ENCODE measurements at places on chromosomes 7 and 10.

GRCh38 chr7:151539088-151539671 is 19.5 kb upstream of the RHEB start:
- no peak for DNase-seq

DNA sequence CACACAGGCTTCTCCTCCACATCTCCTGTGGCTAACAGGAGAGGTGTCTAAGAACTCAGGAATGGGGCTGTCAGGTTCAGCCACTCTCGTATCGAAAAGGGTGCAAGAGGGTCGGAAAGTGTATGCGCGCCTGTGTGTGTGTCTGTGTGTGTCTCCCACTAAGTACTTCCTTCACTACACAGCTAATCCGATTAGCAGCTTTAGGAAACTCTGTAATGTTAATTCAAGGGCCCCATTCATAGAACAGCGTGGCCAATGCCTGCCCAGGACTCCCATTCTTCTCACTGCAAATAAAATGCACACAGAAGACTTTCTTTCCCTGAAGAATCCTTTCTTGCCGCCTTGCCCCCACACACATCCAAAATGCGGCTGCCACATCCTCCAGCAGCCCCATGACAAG is 39.9 kb downstream of the TLL2 start:
- DNase-seq, result no peak

DNA sequence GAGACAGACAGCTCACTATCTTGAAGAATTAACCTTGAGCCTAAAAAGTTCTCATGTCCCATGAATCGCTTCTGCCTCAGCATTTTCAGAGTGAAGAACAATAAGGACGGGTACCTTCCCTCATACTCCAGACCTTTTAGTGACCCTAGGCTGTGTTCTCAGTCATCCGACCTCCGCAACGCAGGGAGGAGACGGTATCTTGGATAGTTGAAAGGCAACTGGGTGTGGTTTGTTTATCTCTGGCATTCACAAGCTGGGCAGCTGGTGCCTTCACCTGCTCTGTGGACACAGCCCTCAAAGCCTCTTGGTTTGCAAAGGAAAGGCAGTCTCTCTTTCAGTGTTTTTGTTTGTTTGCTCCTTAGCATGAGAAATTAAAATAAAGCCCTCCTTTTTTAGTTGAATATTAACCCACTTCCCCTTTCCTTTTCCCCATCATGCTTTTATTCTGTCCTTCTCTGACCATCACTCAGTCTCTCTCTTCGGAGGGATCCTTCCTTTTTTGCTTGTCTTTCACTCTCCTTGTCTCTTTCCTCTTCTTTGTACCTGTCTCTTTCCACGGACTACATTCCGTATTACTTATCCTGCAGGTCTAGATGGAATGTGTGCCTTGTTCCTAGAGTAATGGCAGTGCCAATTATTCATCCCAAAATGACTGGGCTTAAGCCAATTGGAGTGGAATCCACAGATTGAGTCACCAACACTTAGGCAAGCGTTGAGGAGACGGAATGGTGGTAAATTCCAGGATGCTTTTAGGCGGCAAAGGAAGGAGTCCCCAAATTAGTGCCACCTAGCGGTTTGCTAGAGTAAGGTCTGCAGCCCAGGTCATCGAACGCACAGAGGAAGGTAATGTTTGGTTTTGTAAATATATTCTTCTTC is 45.8 kb downstream of the PRR15 start:
- DNase-seq, result no peak

DNA sequence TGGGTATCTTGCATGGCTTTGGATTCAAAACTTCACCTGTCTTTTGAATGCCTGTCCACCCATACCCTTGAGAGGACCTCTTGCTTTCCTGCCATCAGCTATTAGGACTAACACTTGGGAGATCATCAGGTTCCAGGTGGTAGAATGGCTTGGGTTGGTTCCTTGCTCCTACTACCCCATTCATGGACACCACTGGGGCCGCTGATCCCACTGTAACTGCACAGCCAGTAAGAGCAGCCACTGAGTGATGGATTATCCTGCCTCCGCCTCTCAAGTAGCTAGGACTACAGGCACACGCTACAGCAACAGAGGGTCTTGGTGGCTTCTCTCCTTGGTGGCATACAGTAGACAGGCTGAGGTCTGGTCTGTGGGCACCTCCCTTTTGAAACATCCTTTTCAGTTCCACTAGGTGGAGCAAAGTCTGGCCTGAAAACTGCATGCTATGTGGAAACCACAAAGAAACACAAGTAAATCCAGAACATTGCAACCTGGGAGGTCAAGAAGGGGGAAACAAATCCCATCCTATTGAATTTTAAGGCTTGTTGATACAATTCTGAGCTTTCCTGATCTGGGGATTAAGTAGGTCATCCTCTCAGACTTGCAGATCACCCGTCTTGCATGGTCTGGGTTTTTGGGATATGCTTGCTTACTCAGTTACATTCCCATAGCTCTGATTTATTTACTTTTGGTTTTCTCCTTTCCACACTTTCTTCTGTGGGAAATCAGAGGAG is 9.4 kb downstream of the WBP1L start:
- DNase-seq, result no peak

DNA sequence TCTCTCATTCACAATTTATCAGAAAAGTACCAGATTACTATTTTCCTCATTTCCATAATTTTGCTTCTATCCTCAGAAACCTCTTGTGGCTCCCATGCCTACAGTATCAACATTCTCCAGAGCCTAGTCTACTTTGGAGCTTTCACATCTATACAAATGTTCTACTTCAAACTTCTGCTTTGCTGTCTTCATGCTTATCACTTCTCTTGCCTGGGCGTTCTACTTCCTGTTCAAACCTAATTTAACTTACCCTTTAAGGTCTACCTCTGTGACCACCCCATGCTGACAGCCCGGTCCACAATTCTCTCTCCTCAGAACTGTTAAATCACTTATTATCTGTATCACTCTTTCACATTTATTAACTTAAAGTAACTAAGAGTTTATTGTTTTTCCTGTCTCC is 6.1 kb upstream of the PTPN12 start:
- DNase-seq, result no peak

- DNase-seq, result no peak
These were observed 595 bp upstream of the SUN1 start for GRCh38 chr7:831596-832166.

- no peak for DNase-seq
These were observed 65.0 kb upstream of the TES start for GRCh38 chr7:116145245-116145852.

GRCh38 chr7:55570218-55570873 is 2.0 kb downstream of the VOPP1 start:
- DNase-seq, result no peak

DNA sequence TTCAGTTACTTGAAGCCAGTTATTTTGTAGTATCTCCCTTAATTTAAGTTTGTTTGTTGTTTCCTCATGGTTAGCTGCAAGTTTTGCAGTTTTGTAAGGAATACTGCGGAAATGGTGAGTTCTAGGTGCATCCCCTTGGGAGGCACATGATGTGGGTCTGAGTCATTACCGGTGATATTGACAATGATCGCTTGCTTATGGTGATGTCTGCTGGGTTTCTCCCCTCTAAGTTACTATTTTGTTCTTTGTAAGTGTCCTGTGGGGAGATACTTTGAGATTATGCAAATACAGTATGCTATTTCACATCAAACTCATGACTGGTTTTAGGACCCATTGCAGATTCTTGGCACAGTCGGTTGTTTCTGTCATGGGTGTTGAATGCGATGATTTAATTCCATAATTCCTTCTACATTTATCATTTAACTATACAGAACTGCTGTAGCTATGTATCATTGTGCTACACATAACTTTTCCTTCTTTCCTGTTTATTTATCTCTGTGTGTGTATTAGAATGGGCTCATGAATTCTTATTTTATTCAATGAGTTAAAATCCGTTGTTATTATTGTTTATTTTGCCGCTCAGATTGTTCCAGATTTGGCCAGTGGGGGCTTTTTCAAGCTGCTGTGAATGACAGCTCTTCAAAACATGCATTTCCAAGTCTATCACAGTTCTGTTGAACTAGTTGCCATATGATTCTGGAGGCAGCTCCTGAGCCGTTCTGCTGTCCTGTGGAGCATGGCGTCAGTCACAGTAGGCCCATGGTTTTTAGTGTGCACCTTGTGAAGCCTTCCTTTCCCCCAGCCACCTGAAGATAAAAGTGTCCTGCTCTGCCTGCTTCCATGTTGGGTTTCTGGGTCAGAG is 18.4 kb downstream of the TSPAN14 start:
- DNase-seq, result peak; percentile 54

DNA sequence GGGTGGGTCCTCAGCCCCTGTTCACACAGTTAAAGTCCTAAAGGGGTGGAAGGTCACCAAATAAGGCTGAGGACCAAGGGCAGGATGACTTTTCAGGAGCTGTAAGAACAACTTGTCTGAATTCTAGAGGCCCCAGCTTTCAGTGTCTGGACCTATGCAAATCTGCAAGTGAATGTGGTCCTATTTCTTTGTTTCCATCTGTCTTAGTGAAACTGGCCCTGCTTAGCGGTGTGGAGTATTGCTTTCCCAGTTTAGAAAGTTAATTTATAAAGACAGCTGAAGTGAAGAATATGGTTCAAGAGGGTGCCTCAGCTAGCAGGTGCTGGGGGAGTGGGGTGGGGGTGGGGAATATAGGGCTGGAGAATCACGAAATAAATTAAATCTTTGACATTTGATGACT is 40.1 kb downstream of the HHEX start:
- no peak for DNase-seq

DNA sequence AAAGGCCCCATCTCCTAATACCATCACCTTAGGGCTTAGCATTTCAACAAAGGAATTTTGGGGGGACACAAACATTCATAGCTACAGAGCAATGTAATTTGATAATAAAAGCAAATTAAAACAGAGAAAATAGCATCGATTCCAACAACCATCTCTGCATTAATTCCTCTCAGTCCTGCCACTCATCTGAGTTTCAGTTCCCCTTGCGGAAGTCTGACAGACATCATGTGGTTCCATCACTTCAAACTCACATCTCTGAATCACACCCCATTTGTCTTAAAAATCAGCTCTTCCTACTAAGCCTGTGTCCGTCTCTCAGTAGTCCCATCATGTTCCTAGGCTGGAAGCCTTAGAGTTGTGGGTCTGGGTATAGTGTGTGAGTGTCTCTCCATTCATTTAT is 3.6 kb downstream of the ADCK2 start:
- no peak for DNase-seq

DNA sequence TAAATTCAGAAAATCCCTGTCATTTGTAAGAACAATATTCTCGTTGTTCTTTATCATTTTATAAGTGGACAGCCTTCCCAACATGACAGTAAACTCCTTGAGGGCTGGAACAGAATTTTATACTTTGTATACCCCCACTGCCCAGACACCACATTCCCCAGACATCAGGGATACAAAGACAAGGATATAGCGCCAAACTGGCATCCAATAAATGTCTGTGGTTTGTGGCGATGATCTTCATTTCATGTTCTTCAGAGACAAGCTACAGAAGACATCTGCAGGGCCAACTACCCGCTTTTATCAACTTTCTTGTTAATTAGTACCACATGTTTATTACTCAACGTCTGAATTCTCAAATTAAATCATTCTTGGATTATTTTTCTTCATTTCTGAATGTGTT is 155.9 kb downstream of the ATE1 start:
- no peak for DNase-seq

DNA sequence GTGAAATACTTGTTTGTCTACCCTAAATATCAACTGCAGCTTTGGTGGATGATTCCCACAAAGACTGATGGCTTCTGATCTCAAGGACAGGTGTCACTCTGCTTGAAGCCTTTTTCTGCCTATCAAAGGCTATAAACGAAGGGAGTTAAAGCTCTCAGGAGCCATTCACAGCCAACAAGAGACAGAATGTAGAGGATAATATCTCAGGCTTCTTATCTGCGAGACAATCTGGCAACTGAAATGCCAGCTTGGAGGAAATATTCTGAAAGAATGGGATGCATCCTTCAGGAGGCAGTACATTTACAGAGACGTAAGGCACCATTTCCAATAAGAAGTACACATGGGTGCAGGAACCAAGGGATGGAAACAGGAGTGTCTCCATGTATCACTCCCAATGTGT is 549.4 kb downstream of the GPAM start:
- no peak for DNase-seq

GRCh38 chr10:10320956-10321355 is 696.7 kb upstream of the CELF2 start:
- no peak for DNase-seq

- no peak for DNase-seq
These were observed 9.6 kb downstream of the GDF10 start for GRCh38 chr10:47309408-47310089.

- no peak for DNase-seq
These were observed 569.3 kb downstream of the TCERG1L start for GRCh38 chr10:130741901-130742855.

- DNase-seq, result no peak
These were observed 48.1 kb downstream of the MYO3A start for GRCh38 chr10:25982107-25982506.

- DNase-seq, result no peak
These were observed 1140.0 kb upstream of the AUTS2 start for GRCh38 chr7:68458010-68458908.

DNA sequence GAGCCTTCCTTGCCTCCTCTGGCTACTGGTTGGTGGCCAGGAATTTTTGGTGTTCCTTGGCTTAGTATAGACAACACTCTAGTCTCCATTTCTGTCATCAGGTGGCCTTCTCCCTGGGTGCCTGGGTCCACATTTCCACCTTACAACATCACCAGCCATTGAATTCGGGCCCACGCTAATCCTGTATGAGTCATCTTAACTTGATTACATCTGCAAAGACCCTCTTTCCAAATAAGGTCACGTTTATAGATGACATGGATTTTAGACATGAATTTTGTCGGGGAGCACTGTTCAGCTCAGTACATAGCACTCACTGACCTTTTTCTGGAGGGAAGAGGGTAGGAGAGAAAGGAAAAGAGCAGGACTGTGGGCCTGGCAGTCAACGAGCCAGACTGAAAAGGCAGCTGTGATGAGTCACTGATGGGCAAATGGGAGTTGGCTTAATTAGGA is 39.4 kb downstream of the MMRN2 start:
- no peak for DNase-seq
